ENCODE measurements at places on chromosomes 7 and 10.

DNA sequence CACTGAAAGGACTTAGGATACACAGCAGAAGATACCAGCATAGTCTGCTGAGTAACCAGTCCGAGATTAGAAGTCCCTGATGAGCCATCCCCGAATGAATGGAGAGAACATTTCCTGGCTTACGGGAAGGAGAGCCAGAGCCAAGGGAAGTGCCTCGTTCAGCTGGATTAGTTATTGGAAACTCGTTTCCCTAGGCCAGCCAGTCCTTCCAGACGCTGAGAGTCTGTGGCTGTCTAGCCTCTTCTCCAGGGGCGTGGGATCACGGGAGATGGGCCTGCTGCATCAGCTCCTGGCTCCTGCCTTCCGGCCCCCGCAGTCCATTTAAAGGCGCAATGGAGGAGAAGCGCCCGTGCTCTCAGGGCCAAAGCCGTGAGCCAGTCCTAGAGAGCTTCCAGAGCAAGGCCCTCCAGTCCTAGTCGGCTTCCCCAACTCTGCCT is 712.8 kb downstream of the PARD3 start:
- DNase-seq, result peak; percentile 12

DNA sequence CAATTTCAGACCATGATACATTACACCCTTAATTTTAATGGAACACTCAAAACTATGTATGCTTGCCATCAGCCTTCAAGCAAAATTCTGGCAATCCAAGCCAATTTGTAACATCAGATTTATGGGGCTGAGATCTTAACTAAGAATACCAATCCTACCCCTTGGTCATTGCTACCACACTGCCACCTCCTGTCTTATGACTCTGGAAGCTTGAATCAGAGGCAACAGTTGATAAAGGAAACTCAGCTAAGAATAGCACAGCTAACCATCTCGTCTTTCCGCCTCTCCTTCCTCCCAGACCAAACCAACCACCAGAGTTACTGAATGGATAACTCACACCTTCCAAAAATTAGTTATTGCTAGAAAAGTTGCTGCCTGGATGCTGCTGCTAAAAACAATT is 7.4 kb downstream of the IGF2BP3 start:
- peak; percentile 20 for DNase-seq

- DNase-seq, result no peak
Measured at GRCh38 chr7:1030444-1031070, 13.8 kb upstream of the GPR146 start.

- no peak for DNase-seq
Measured at GRCh38 chr10:110353244-110354119, 48.8 kb upstream of the SMNDC1 start.

DNA sequence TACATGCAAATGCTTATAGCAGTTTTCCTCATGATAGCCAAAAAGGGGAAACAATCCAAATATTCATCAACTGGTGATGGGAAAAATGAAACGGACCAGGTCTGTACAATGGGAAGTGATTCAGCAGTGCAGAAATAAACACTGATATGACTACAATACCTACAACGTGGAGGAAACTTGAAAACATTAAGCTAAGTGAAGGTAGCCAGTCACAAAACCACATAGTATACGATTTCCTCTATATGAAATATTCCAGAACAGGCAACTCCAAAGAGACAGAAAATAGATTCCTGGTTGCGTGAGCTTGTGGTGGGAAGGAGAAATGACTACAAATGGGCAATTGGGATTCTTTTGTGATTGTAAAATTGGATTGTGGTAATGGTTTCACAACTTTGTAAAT is 263.1 kb upstream of the PITRM1 start:
- no peak for DNase-seq

DNA sequence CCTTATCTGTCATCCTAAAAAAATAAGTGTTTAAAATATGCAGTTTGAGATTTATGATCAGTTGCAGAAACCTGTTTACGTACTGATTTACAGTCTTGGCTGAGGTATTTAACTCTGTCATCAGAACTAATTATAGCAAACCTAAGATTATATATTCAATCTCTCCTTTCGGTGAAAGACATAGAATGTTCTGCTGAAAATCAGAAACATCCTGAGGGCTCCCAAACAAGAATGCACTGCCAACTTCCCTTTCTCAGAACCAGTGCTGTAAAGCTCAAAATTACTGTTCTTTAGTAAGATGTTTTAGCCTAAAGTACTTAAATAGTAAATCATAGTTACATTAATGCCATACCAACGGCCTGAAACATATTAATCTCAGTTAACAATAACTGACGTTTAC is 34.3 kb downstream of the FAM204A start:
- no peak for DNase-seq

- DNase-seq, result no peak
Measured at GRCh38 chr10:131804551-131805295, 96.1 kb upstream of the PPP2R2D start.

DNA sequence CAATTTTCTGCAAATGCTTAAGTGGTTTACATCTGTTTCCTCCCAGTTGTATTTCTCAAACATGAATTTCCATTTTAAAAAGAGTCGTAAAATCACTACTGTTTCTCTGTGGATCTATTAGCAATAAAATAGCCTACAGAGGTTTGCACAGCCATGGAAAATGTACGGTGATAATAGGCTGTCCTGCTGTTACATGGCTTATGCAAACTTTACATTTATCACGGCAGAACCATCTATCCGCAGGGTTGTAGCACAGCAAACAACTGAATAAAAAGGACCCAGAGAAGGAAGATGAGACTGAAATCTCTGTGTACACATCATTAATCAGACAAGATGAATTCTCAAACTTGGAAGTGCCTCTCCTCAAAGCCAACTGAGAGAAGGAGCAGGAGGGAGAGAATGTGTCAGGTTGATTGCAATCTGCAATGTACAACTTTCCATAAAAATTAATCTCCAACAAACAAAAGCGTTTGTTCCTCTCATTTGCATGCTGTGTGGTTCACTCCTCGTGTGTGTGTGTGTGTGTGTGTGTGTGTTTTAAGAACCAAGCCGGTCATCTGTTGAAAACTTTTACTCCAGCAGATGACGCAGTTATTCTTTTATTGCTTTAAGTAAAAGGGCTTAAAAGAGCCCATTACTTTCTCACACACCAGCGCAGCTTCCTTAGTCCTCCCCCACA is 279.3 kb downstream of the SKAP2 start:
- no peak for DNase-seq

- DNase-seq, result no peak
Measured at GRCh38 chr7:149217570-149217969, 21.9 kb upstream of the ZNF212 start.

- no peak for DNase-seq
Measured at GRCh38 chr7:159086301-159086925, 58.3 kb downstream of the VIPR2 start.

All from gastrocnemius medialis (tissue), 4 donors.